ENCODE measurements at places on chromosomes 13 and 19. TPM values are rescaled to one million over a fixed set of nuclear protein-coding genes. Genes with fewer than 3 reads are reported as not detected.

FAM216B gene
- not detected for total RNA-seq

NALCN gene
- total RNA-seq = 0.34 TPM

FCAR gene
- total RNA-seq = 0.39 TPM

SPRED3 gene
- total RNA-seq = 5.2 TPM

OR10H1 gene
- not detected for total RNA-seq

ZNF844 gene
- 10.5 TPM for total RNA-seq

DLEU7 gene
- 3.6 TPM for total RNA-seq

SIGLEC8 gene
- not detected for total RNA-seq

ZNF610 gene
- total RNA-seq = 4.4 TPM

ZNF154 gene
- total RNA-seq = 21.4 TPM

ATP4A gene
- 0.59 TPM for total RNA-seq

ALOX5AP gene
- not detected for total RNA-seq

TMEM38A gene
- total RNA-seq = 11.1 TPM

LILRB1 gene
- not detected for total RNA-seq

DACH1 gene
- total RNA-seq = 0.37 TPM

FOXA3 gene
- 24.6 TPM for total RNA-seq

PSG2 gene
- not detected for total RNA-seq

IZUMO2 gene
- 3.5 TPM for total RNA-seq

ACP5 gene
- 11.8 TPM for total RNA-seq

GNA15 gene
- 0.44 TPM for total RNA-seq

BBC3 gene
- total RNA-seq = 49.5 TPM

KLK5 gene
- 0.69 TPM for total RNA-seq

GAPDHS gene
- total RNA-seq = not detected

PSG11 gene
- not detected for total RNA-seq

TMIGD2 gene
- 0.55 TPM for total RNA-seq

RETN gene
- not detected for total RNA-seq

MCF2L gene
- total RNA-seq = 35.4 TPM

RYR1 gene
- total RNA-seq = 19.8 TPM

STAP2 gene
- 20.2 TPM for total RNA-seq

CGB1 gene
- total RNA-seq = 0.87 TPM

SIGLEC6 gene
- 0.37 TPM for total RNA-seq

ADGRE3 gene
- not detected for total RNA-seq

ONECUT3 gene
- not detected for total RNA-seq

NXNL1 gene
- total RNA-seq = not detected

Measured in WTC11 (cell line).